ENCODE measurements at places on chromosomes 7 and 10.

- DNase-seq = no peak
Observed at GRCh38 chr7:138710536-138711385, 9.6 kb upstream of the SVOPL start.

DNA sequence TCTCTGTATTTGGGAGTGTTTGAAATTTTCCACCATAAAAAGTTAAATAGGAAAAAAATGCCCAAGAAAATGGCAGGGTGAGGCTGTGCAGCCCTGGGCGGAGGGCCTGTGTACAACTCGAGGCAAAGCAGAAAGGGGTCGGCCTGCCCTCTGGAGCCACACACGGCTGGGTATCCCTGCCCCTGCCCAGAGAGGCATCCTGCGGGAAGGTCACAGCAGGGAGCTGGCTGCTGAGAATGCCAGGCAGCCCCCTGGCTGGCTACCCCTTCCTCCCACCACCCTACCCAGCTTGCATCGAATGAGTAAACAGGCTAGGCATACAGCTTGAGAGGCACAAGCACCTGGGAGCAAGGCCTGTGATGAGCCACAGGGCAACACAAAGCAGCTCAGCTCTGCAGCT, 46.1 kb downstream of the CAMK2B start:
- DNase-seq = no peak

GRCh38 chr10:6211671-6212635, 9.2 kb downstream of the PFKFB3 start:
- no peak for DNase-seq

DNA sequence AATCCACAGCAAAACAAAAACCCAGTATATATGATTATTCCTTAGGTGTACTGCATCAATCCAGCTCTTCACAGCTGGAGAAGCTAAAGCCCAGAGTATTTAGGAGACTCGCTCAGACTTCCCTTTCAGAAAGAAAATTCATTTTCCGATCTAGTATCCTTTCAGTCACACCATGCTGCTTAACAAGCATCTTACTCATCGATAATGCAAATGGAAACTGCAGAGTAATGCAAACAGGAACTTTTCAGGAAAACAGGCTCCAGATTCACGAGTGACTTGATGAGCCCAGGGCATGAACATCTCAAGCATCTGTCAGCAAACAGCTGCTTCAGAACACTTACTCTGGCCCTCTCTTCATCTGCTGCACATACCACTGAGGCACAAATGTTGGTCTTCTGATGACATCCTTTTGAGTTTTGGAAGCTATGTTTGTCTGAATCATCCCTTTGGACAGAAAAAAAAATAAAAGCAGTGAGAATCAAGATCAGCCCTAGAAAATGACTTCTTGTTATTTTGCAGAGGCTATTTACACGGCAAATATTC, 24.9 kb upstream of the ZC3HAV1L start:
- no peak for DNase-seq

DNA sequence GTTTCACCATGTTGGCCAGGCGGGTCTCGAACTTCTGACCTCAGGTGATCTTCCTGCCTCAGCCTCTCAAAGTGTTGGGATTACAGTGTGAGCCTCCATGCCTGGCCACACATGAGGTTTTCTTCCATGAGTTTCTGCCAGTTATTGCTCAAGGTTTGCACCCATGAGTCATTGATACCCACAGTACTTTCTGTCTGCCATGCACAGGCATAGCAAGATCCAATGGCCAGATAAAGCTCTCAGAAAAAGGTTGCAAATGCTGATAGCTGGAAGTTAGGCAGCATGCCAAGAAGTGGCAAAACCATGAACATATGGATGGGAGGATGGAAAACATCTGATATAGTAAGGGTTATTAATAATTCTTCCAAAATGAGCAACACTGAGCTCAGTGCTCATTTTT, 298.7 kb upstream of the NRG3 start:
- DNase-seq = no peak

DNA sequence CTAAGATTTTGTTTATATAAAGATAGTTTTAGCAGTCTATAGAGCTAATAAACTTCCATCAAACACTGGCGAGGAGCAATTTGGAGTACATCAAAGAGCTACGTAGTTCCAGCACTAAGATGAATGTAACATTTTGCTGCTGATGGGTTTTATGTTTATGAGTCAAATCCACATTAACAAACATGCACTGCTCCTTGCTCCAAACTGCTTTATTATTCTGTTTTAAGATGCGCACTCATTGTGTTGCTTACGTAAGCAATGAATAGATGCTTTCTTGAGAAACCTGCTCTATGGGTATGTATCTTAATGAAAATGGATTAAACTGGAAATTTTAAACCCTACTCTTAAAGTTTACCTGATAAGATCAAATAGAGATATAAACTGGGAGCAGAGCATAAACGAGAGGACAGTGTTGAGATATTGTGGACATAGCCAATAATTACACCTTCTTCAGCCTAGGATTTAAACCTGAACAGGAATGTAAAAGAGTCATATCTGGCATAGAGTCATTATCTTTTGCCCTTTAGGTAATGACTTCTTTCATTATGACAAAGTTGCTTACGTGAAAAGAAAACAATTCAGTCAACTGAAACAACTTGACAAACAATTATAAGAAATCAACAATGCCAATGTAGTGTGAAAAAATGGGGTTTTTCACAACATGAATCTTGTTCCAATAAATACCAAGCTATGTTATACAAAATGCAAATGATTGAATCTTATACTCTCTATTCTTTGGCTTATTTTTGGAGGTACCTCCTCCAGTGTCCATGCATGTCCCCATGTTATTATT, 153.5 kb upstream of the MTPN start:
- DNase-seq = no peak

DNA sequence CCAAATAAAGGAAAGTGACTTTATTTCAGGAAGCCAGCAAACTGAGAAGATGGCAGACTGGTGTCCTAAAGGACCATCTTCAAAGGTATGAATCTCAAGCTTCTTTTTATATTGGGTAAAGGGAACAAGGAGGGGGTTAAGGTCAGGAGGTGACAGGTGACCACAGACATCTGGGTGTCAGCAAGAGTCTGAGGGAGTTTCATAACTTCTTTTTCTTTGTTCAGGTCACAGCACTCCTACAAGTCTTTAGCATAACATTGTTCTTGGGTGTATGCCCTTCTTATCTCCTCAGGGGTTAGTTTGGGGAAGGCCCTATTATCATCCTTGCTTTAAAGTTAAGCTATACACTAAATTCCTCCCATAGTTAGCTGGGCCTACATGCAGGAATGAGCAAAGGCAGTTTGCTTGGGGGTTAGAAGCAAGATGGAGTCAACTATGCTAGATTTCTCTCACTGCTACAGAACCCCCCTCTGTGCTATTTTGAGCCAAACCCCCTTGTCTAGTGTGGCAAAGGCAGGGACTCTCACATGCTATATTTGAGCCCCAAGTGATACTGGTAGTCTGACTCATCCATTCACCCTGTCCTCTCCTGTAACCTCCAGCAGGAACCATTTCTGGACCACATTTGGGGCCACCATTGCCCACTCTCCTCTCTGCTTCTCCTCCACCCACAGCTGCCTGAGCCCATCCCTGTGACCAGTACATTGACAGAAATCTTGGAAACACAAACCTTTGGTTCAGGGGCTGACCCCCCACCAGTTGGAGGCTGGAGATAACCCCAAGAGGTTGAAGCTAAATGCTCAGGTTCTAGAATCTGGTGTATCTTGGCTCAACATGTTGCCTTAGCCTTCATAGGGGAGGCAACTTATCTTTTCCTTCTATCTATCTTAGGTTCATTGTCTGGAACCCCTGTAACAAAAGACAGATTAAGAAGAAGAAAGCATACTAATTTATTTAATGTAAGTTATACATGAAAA, 55.5 kb upstream of the LRGUK start:
- no peak for DNase-seq

- no peak for DNase-seq
Observed at GRCh38 chr7:30905078-30906012, 6.3 kb upstream of the AQP1 start.

- no peak for DNase-seq
Observed at GRCh38 chr7:134727711-134728110, 51.7 kb upstream of the CALD1 start.

DNA sequence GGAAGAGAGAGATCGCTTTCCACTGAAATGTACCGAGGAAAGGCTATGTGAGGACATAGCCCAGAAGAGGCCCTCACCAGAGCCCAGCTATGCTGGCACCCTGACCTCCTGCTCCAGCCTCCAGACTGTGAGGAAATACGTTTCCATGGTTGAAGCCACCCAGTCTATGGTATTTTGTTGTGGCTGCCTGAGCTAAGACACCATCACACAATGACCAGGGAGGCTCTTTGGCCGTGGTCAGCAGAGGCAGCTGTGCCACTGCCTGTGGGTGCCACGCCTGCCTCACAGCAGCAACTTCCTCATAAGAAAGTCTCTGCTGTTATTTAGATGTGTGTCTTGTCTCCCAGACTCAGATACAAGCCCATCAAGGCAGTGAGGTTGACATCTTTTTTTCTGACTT, 182.7 kb upstream of the PLXNA4 start:
- no peak for DNase-seq

- no peak for DNase-seq
Observed at GRCh38 chr7:7641129-7641663, 644 bp downstream of the UMAD1 start.

- DNase-seq = peak; percentile 40
Observed at GRCh38 chr10:110208614-110209453, 1.4 kb downstream of the MXI1 start.

- DNase-seq = no peak
Observed at GRCh38 chr7:81761821-81762220, 8.0 kb downstream of the HGF start.

DNA sequence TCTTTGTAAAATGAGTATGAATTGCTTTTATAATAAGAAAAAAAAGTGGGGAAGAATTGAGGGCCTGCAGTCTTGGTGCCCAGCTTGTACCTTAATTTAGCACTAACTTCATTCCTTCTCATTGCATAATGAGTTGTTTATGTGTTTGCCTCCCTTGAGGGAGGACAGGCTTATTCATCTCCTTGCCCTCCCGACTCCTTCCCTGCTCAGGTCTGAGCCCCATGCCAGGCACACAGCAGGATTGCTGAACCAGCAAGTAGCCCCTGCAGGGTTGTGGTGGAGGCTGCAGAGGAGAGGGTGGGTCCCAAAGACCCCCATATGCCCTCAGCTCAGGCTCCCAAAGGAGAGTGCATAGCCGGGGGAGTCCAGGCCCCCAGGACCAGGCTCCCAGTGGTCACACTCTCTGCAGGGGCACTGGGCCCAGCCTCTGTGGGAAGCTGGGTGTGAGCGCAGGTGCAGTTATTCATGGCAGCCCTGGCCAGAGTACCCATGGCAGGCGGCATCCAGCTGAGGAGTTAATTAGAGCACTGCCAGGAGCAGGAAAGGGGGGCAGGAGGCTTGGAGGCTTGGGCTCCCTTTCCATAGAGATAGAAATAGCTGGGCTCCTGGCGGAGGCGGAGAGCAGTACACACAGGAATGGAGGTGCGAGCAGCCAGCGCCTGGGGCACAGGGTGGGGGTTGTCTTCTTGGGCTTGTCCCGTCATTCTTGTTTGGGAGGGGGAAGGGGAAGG, 28.2 kb upstream of the GOLGA7B start:
- DNase-seq = no peak

GRCh38 chr7:125061-125475, 67.3 kb upstream of the FAM20C start:
- no peak for DNase-seq

GRCh38 chr7:131508754-131509486, 47.5 kb downstream of the PODXL start:
- no peak for DNase-seq

DNA sequence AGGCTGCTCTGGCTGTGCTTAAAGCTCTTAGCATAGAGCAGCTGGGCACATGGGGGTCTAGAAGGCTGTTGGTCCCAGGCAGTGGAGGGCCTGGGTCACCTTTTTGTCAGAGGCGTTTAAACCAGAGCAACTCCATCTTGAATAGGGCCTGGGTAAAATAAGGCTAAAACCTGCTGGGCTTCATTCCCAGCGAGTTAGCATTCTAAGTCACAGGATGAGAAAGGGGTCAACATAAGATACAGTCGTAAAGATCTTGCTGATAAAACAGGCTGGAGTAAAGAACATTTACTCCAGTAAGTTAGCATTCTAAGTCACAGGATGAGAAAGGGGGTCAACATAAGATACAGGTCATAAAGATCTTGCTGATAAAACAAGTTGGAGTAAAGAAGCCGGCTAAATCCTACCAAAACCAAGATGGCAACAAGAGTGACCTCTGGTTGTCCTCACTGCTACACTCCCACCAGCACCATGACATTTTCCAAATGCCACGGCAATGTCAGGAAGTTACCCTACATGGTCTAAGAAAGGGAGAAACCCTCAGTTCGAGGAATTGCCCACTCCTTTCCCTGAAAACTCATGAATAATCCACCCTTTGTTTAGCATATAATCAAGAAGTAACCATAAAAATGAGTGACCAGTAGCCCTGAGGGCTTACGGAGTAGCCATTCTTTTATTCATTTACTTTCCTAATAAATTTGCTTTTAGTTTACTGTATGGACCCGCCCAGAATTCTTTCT, 96.8 kb upstream of the PCBD1 start:
- no peak for DNase-seq
